ENCODE measurements at places on chromosomes 12 and 14. TPM values are rescaled to one million over a fixed set of nuclear protein-coding genes. Genes with fewer than 3 reads are reported as not detected.

The TMEM229B gene
- 29.5 TPM for total RNA-seq

The EXOC3L4 gene
- not detected for total RNA-seq

GRCh38 chr12:52156757-52157565 lies 34.9 kb downstream of the KRT80 start:
- peak; percentile 82 for DNase-seq

DNA sequence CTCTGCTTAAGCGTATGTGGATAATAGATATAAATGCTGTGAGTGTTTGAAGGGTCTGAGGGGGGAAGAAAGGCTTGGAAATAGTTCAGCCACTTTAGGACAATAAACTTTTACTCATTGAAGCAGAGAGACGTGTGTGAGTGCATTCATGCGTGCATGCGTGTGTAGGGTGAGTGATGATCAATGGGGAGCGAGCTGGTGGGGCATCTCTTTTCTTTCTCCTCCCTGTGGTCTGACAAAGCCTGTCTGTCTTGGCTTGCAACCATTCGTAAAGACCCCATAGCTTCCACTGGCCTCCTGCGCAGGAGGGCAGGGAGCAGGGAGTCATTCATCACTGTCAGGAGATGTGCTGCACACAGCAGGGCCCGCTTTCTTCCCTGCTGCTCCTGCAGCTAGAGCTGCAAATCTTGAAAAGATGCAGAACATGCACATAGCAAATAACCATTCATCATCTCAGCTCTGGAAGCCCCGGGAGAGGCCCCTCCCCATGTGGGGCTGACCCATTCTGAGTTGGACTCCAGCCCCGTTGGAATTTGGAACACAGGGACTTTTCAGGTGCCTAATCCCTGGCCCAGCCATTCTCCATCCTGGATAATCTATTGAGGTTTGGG lies 223.2 kb downstream of the PPM1H start:
- DNase-seq, result no peak

DNA sequence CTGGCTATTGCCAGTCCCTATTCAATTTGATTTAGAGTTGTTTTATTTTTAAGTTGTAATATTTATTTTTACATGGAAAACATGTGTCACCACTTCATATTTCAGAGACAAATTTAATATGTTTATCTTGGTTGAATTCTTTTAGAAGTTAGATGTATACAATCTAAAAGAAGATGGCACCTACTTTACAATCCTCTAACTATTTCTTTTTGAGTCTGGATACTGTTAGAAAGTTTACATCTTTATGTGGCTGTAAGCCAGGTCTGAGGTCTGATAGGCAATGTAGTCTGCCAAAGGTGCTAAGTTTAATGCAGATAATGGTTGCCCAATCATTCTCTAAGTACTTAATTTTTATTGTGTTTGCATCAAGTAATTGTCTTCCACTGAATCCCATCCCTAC lies 7.2 kb upstream of the LMO3 start:
- no peak for DNase-seq

DNA sequence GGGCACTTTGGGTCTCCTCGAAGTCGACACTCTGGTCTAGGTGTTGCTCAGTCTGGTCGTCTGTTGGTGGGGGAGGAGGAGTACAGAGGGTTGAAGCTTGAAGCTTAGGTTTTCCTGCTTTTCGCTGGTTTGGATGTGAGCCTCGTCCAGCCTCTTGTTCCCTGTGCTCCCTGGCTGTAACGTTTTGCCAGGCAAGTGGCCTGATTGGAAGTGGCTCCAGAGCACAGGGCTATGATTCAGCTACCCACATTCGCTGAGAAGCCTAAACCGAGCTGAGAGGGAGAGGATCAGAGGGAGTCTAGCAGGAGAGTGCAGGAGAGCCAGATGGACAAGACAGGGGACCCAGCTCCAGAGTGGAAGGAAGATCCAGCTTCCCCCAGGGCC lies 6.1 kb downstream of the HOXC10 start:
- DNase-seq, result no peak

DNA sequence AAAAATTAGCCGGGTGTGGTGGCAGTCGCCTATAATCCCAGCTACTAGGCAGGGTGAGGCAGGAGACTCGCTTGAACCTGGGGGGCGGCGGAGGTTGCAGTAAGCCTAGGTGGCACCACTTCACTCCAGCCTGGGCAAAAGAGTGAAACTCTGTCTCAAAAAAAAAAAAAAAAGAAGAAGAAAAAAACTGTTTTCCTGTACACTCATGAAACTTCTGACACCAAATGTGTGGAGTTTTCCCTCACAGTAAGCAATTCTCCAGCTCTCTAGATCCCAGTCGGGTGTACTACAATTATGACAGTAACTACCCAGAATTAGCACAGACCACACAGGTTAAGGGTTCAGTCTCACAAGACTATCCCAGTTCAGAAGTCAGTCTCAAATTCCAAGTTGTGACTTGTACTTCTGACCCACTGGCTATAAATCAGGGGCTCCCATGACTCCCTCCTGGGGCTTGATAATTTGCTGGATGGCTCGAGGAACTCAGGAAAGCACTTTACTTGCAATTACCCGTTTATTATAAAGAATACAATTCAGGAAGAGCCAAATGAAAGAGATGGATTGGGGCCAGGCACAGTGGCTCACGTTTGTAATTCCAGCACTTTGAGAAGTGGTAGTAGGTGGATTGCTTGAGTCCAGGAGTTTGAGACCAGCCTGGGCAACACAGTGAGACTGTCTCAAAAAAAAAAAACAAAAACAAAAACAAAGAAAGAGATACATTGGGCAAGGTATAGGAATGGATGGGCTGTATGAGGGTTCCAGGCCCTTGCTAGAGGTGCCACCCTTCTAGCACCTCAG lies 12.4 kb upstream of the ARF6 start:
- DNase-seq, result no peak

DNA sequence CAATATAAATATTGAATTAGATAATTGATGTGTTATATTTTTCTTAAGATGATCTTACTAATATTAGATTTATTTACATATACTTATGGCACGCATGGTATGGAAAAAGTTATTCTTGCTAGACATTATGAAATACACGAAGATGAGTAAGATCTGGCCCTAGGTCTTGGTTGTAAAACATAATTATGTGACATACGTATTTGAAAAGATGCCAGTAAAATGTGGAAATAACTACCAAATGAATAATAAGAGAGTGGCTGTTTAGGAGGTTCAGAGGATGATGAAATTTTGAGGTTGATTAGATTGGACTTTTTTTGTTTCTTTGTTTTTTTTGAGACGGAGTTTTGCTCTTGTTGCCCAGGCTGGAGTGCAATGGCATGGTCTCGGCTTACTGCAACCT lies 41.3 kb downstream of the FANCM start:
- no peak for DNase-seq

GRCh38 chr12:15225136-15225862 lies 4.1 kb upstream of the RERG start:
- DNase-seq, result no peak

GRCh38 chr12:85834378-85834777 lies 1.8 kb downstream of the RASSF9 start:
- no peak for DNase-seq

DNA sequence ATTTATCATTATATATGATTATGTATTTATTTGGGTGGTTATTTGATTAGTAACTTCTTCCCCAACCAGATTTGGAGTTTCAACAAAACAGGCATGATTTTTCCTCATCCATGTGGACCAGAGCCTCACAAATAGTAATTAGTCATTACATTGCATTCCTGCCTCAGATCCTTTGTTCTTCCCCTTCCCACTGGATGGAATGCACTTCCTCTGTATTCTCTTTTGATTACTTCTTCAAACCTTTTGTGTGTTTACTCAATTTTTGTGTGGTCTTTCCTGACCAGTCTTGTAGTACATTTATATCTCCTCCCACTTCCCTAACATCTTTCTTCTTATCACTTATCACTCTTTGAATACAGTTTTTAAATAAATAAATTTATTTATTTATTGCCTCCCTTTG lies 15.5 kb downstream of the SYT1 start:
- DNase-seq, result no peak

GRCh38 chr12:27014859-27015729 lies 910 bp upstream of the TM7SF3 start:
- DNase-seq, result no peak
